ENCODE measurements at places on chromosomes 7 and 10. TPM values are rescaled to one million over a fixed set of nuclear protein-coding genes. Genes with fewer than 3 reads are reported as not detected.

Gene ZKSCAN5
- total RNA-seq = 12.7 TPM

Gene LRRC72
- total RNA-seq = not detected

Gene AS3MT
- 1.3 TPM for total RNA-seq

Gene CHAT
- not detected for total RNA-seq

Gene TES
- 111 TPM for total RNA-seq

Gene CAMK2B
- total RNA-seq = 10.9 TPM

Gene CFTR
- not detected for total RNA-seq

Gene KMT2C
- 11.2 TPM for total RNA-seq

Gene ARHGEF35
- 1.4 TPM for total RNA-seq

Gene TAC1
- total RNA-seq = 26.2 TPM

Gene MRLN
- not detected for total RNA-seq

Gene SLC13A4
- total RNA-seq = not detected

Gene TMEM270
- not detected for total RNA-seq

Data from RPMI7951 (cell line).